ENCODE measurements at places on chromosomes 1 and 21.
A peak's percentile ranks its signal among the peaks of the same experiment; 100 is the strongest.

DNA sequence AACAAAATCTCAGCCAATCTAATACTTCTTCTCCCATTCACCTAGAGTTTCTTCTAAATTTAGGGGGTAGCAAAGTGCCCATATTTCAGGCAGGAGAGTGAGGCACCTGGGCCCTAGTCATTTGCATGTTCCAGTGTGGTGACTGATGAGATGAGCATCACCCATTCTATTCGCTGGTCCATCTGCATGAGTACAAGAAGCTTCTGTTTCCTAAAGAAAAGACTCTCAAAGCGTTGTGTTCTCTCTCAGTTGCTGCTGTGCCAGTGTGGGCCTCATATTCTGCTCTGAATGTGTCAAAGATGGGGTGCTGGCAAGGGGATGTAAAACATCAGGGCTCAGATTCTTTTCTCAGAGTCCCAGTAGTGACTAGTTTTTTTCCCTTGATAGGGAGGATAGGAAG, 16.1 kb upstream of the DPYD start:
- no peak for DNase-seq

DNA sequence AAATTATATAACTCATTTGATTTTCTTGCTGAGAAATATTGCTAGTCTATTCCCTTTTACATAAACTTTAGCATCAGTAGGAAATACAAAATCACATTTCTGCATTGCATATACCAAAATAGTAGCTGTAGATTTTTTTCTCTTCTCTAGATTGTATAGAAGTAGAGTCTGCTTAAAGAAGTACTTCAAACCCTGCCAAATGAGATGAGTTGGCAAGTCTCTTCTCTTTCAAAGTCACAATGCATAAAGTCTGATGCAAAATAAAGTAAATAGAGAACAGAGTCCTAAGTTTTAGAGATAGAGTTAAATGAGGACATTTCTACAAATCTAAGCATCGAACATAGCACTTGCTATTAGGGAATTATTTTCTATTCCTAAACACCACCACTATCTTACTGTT, 6.4 kb downstream of the PLPPR4 start:
- DNase-seq: no peak

- DNase-seq: peak; percentile 97
Observed at GRCh38 chr1:156583821-156584622, 4.5 kb downstream of the TTC24 start.

DNA sequence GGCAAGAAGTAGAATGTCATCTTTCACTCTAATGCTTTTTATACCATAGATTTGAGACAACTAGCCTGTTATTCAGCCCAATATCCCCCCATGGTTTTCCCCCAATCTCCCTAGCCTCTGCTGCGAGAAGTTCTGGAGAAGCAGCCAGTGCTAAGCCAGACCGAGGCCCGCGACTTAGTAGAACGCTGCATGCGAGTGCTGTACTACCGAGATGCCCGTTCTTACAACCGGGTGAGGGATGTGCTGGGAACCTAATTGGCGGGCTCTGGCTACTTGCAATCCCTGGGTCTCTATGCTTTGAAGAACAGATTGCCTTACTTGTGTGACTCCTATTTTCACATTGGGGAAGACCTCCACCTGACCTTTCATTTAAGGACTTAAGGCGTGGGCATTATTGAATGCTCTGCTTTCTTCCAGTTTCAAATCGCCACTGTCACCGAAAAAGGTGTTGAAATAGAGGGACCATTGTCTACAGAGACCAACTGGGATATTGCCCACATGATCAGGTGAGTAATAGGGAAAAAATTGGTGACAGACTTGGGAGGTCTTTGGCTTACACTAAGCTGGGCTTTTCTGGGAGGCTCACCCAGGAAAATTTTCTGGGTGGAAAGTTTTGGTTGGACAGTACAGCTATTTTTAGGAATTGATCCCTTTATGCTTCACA, 1.9 kb downstream of the PSMB4 start:
- no peak for DNase-seq

DNA sequence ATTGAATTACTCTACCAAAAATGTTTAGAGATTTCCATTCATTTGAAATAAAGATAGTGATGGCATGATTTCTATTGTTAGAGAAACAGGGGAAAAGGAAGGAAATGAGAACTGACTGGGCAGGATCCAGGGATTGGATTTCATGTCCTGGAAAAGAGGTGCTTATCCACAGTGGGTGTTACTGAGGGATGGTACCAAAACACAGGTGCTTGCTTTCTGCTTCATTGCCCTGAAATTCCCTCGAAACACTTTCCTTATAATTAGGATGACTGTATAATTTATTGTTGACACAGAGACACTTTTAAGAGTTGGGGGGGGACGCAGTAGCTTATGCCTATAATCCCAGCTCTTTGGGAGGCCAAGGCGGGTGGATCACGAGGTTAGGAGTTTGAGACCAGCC, 185.0 kb upstream of the KCNK2 start:
- DNase-seq: no peak

DNA sequence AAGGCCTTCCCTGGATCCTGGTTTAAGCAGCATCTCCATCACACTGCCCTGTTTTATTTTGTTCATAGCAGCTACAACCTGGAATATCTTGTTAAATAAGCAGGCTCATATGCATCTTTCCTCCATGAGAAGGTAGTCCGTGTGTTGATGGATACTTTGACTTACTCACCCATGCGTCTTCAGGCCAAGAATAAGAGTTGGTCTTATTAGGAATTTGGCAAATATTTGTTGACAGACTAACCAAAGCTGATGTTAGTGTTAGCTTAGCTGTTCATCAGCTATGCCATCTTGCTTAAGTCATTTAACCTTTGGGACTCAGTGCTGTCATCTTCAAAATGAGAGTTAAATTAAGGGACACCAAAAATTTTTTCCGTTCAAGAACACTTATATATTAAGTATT, 59.2 kb downstream of the SASS6 start:
- no peak for DNase-seq

- DNase-seq: peak; percentile 46
Observed at GRCh38 chr1:78831731-78832360, 174.7 kb downstream of the ADGRL4 start.

DNA sequence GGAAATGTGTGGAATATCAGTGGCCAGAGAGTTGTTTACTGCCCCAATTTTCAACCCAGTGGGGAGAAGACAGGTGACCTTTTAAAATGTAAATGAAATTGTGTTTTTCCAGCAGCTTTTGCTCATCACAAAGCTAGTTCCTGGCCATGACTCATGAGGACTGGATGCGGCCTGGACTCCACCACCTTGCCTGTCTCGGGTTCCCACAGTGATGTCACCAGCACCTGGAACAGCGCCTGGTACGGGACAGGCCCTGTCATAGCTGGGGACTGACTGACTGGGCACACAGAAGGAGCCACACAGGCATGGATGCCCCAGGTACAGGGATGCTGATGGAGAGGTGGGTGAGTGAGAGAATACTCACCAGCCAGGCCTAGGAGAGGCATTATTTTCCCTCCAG, 277.1 kb downstream of the AJAP1 start:
- no peak for DNase-seq

- DNase-seq: peak; percentile 99
Observed at GRCh38 chr1:37945743-37946702, 830 bp downstream of the INPP5B start.

DNA sequence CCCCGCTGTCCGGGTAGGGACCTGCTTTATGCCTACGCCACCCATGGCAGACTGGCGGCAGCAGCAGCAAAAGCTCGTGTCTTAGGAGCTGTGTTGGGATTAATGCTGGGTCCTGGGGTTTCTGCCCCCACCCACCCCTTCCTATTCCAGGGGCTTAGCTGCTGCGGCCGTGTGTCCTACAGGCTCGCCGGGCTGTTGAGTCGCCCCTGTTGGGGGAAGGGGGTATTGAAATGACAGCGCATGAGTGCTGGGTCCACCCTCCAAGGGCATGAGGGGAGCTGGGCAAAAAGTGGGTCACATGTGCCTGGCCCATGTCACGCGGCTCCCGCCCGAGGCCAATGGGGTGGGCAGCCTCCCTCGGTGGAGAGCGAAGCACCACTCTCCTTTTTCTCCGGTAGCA, 118.3 kb upstream of the COL6A1 start:
- no peak for DNase-seq

- no peak for DNase-seq
Observed at GRCh38 chr1:63659448-63659847, 66.2 kb downstream of the PGM1 start.

- DNase-seq: no peak
Observed at GRCh38 chr1:92601044-92601443, 114.3 kb upstream of the GFI1 start.

DNA sequence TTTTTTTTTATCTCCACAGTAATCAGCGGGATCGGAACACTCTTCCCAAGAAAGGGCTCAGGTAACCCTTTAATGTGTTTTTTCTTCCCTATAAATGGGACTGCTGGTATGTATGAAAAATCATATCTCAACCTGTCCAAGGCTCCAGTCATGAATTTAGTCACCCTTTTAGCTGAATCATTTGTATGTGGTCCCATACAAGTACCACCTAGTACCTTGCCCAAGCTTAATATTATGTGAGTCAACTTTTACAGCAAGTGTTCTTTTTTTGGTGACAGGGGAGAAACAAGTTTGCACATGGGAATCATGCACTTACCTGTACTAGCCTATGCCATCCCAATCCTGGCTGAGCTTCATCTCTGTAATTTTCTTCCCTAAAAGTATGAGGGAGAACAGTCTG, 43.7 kb upstream of the IPO9 start:
- no peak for DNase-seq

GRCh38 chr1:33410091-33410701, 20.7 kb downstream of the PHC2 start:
- DNase-seq: peak; percentile 74

- no peak for DNase-seq
Observed at GRCh38 chr1:185732951-185733350, 1.2 kb upstream of the HMCN1 start.

All from osteoblast (primary cell).